ENCODE measurements at places on chromosomes 2 and 18. TPM values are rescaled to one million over a fixed set of nuclear protein-coding genes. Genes with fewer than 3 reads are reported as not detected.

MC5R gene
- not detected for total RNA-seq

ANKRD30B gene
- not detected for total RNA-seq

DPP10 gene
- total RNA-seq, result not detected

FIGN gene
- total RNA-seq, result not detected

LBX2 gene
- total RNA-seq, result 0.69 TPM

ADI1 gene
- total RNA-seq, result 20.5 TPM

DSC2 gene
- total RNA-seq, result not detected

GPR45 gene
- total RNA-seq, result not detected

MROH2A gene
- not detected for total RNA-seq

MCM6 gene
- total RNA-seq, result 28.9 TPM

STK16 gene
- total RNA-seq, result 31.0 TPM

OSBPL6 gene
- total RNA-seq, result not detected

MOGAT1 gene
- not detected for total RNA-seq

ABCB11 gene
- total RNA-seq, result not detected

DNA sequence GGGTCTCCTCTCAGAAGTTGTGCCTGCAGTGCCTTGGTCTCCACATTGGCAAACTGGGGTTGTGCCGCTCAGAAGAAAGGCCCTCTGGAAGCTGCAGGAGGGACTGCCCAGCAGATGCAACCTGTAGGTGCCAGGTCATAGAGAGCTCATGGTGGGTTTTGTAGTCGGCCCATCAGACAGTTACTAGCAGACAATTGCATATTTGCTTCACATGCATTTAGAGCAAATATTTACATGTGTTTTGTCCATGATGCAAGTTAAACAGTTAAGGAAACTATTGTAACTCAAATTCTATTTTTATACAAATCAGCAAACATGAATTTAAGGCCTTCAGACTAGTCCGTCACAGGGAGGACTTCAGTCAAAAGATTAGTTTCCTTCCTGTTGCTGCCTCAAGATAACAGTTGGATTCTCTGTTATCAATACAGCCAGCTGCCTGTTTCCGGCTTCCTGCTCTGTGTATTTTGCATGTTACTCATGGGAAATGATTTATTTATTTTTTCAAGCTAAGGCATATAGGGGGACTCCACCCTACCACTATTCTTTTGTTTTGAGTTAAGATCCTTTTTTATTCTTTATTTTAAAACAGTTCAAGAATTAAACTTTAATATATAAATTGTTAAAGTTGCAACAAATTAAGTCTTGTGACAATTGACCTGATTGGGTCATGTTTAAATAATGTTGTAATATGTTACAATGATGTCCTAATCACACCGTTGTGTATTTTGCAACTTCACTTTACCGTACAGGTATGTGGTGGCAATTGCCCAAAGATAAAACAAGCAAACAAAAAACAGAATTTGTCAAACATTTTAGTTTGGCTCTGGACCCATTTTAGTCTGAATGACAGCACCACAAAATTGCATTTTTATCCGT, 133.5 kb downstream of the SPTBN1 start:
- DNase-seq, result no peak

GRCh38 chr2:157587576-157587975, 41.1 kb downstream of the ACVR1C start:
- no peak for DNase-seq

DNA sequence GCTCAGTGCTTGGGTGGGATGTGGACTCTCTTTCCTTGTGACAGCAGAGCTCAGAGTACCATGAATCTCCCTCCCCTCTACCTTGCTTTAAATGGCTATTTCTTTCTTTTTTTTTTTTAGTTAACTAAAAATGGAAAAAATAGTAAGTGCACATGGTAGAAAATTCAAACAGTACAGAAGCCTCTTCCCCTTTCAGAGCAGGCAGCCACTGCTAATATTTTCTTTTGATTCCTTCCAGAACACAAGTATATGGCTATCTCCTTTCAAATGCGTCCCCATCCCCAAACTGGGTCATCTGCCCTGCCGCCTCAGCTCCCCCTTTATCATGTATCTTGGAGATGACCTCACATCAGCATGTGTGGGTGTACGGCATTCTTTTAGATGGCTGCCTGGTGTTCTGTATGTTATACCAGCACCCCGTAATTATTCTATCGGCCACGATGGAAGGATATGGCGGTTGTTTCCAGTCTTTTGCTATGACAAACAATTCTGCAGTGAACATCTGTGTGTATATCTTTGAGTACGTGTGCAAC, 70.5 kb upstream of the DLX2 start:
- no peak for DNase-seq

- DNase-seq, result no peak
Observed at GRCh38 chr2:149422337-149422990, 92.1 kb downstream of the LYPD6 start.

DNA sequence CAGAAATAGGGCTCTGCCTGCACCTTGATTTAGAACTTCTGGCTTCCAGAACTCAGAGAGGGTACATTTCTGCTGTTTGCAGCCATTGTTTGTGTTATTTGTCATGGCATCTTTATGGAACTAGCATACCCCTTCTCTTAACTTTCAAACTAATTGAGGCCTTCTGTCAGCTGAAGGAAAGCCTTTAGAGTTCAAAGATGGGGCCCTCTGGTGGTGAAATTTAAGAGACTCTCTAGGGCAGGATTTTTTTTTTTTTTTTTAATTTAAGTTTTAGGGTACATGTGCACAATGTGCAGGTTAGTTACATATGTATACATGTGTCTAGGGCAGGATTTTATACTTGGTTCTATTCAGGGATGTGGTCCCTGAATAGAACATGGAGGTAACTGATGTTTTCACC, 260.6 kb upstream of the LINC00305 start:
- DNase-seq, result no peak

DNA sequence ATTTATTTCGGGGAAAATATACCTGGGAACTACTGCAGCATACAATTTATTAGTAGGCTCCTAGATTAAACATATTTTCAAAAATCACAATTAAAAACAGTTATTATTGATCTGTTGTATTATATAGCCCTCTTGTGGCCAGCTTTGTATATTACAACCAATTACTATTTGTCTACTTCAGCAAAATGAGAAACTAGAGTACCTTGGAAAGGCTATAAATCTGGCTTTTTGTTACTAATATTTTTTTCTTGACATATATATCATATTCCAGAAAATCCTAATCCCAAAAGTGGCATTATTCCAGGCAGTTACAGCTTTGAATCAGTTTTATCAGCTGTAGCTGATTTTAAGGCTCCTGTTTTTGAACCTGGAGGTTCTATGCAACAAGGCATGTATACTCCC, 101.2 kb downstream of the UBR3 start:
- no peak for DNase-seq

GRCh38 chr2:25991965-25992364, 9.7 kb upstream of the KIF3C start:
- DNase-seq, result no peak

DNA sequence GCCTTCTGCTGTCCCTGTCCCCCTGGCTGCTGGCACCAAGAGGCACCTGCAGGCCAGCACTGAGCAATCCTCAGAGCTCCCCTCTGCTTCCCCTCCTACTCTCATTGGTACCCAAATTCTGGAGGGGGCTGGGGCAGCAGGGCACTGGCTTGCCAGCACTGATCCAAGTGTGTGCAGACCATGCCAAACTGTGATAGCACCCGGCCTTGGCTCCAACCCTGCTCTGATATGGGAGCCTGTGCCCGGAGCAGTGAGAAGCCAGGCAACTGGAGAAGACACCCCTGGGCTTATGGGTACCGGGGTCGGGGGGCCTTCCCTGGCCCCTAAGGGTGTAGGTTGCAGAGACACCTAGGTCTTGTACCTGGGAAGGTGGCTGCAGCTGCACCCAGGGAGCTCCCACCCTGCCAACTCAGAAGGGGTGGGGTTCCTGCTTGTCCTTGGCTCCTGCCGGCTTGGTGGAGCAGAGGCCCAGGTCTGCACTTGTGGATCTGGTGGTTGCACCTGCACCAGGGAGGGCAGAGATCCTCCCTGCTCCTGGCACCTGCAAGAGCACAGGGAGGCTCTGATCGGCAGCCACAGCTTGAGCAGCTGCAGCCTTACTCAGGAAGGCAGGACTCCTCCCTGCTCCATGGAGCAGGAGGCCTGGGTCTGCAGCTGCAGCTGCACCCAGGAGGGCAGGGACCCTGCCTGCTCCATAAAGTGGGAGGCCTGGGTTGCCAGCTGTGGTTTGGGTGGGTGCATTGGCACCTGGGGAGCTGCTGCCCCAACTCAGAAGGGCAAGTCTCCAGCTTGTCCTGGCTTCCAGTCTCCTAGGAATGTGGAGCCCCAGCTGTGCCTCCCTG, 96.3 kb downstream of the BCL2L11 start:
- DNase-seq, result no peak

DNA sequence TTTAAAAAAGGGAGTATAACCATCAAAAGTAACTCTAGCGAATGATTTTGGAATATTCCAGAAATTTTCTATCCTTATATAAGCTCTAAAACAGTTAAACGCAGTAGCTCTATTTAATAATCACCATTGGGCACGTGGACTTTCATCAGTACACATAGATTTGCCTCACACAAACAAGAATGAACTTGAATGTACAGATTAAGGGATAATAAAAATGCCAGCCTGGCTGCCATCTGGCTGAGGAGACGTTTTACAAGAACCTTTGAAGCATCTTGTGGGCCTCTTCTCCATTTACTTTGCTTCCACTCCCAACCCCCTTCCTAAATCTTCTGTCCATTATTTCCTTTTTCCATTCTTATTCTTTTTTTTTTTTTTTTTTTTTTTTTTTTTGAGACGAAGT, 47.2 kb downstream of the AGAP1 start:
- no peak for DNase-seq

DNA sequence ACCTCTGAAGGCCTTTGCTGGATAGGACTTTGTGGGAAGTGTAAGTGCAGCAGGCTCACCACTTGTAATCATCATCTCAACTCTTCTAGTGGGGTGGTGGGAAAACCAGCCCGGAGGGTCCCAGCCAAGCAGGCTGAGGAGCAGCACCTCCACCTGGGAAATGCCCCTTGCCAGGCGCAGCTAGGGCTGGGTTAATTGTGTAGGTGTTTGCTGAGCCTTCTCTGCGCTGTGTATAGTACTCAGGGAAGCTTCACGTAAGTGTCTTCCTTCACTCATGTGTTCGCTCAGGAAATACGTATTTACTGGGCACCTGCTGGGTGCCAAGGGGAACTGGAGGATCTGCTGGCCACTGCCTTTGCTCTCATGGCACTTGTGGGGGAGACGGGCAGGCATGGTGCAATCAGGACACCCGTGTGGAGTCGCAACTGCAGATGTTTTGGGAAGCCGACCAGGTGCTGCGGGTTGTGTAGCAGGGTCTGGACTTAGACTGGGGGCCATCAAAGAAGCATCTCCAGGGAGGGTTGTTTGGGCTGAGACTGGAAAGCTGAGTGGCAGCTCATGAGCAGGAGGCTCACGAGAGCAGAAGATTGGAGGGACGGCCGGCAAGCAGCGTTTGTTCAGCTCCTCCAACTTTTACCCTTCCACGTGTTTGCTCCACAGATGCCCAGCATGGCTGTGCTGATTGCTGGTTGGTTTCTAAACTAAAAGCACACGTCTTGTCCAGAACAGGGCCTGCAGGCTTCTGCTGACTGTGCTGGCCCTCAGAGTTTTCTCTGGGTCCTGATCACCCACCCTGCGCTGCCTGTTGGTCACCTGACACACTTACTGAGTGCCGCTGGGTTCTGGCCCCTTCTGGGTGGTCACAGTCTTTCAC, 164.6 kb downstream of the LDLRAD4 start:
- no peak for DNase-seq

- DNase-seq, result no peak
Observed at GRCh38 chr2:214630402-214631045, 179.0 kb downstream of the BARD1 start.

- DNase-seq, result no peak
Observed at GRCh38 chr2:111017034-111017622, 103.6 kb upstream of the BCL2L11 start.

- no peak for DNase-seq
Observed at GRCh38 chr2:84482603-84483002, 23.5 kb upstream of the SUCLG1 start.

- no peak for DNase-seq
Observed at GRCh38 chr2:240297256-240298116, 138.0 kb upstream of the GPC1 start.

DNA sequence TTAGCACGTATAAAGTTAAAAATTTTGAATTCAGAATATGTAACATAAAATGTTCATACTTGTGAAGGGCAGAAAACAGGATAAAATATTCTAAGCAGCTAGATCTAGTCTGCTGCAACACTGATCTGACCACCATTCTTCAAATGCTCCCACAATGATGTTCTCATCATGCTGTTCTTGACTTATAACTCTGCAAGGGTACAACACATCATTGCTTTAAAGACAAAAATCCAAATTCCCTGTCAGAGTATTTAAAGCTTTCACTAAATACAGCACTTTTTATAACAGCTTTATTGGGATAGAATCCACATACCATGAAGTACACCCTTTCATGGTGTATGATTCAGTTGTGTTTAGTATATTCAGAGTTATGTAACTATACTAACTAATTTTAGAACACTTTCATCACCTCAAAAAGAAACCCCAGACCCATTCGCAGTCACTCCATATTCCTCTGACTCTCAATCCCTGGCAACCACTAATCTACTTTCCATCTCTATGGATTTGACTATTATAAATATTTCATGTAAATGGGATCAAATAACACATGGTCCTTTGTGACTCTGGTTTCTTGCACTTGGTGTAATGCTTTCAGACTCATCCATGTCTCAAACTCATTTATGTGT, 56.4 kb downstream of the MAP4K3 start:
- no peak for DNase-seq

DNA sequence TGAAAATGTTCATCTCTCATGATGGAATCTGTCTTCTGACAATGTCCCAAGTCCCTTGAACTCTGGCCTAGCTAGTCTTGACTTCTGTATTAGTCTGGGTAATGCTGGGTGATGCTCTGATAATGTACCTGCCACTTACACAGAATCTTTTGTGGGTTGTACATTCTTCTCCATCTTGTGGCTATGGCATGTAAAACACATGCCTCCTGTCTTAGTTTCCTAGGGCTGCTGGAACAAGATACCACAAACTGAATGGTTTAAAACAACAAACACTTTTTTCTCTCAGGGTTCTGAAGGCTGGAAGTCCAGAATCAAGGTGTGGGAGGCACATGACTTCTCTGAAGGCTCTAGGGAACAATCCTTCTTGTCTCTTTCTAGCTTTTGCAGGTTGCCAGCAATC, 57.1 kb downstream of the RAPGEF4 start:
- no peak for DNase-seq

All from activated B cell treated with CpG ODN at 0.5 μM for 24 hours (primary cell).